ENCODE measurements at places on chromosomes 2 and 18.

- no peak for DNase-seq
Measured at GRCh38 chr2:241854342-241855244, 4.1 kb downstream of the PDCD1 start.

GRCh38 chr18:34809451-34810072 is 99.5 kb downstream of the DTNA start:
- DNase-seq: no peak

GRCh38 chr2:217947383-217948350 is 55.1 kb downstream of the TNS1 start:
- DNase-seq: no peak

GRCh38 chr2:29755829-29756228 is 165.6 kb downstream of the ALK start:
- DNase-seq: no peak

DNA sequence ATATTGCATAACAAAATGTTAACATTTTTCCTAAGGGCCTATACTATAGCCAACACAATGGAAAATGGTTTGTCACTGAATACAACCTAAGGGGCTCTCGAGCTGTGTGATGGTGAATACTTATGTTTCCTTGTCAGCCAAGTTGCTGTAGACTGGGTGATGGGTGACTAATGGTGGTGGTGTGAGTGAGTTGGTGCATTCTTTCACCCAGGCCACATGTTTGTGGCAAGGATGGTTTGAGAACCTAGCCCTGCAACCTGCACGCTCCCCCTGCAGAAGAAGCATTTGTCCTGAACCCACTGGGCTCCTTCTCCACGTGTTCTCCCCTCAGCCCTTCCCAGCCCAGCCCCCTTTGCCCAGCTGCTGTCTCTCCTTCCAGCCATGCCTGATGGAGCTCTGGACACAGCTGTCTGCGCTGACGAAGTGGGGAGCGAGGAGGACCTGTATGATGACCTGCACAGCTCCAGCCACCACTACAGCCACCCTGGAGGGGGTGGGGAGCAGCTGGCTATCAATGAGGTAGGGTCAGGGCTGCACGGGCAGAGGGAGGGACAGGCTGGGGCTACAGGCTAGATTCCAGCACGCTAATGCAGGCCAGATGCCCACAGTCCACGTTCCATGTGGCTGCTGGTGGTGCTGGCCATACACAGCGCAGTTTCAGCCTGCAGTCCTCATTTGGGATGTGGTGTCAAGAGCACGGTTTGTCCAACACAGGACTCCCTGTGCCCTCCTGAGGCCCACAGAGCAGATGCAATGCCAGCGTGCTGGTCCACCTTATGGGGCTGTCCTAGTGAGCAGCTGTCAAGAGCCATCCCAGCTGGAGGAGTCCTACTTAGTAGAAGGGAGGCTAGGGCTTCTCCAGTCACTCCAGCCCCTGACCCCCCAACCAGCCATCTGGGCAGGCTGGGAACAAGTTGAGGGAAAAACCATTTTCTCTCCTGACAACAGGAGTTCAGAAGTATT is 65.4 kb downstream of the FAM168B start:
- no peak for DNase-seq

GRCh38 chr2:7476371-7476770 is 559.2 kb downstream of the RNF144A start:
- no peak for DNase-seq

DNA sequence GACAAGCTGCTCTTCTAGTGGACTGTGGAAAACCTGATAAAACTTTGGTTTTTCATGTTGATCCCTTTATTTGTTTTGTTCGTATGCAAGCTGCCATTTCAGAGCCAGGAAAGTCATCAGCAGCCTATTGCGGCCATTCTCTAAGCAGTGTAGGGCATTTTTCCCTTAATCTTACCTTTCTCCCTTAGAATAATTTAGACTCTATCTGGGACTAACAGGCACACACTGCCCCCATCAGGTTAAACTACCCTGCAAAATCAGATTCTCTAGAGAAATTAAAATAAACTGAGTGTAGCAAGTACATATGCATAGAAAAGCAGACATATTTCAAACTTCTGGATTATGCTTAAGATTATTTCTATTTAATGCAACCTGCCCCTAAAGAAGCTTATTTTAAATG is 347.5 kb downstream of the METTL4 start:
- no peak for DNase-seq

DNA sequence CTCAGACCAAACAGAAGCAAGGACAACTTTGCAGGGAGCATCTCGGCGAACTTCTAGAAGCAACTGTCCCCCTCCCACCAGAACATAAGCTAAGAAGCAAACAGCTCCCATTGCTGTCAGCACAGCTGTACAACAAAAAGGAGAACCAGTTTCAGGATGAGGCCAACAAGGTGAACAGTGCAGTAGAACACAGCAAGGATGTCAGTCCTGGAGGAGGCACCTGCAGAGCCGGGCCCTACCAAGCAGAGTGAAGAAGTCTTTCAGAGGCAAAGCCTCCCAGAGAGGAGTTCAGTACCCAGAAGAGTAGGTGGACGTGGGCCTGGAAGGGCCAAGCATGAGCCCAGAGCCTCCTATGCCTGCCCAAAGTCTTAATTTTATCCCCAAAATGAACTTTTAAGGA is 1.0 kb downstream of the PASK start:
- no peak for DNase-seq

DNA sequence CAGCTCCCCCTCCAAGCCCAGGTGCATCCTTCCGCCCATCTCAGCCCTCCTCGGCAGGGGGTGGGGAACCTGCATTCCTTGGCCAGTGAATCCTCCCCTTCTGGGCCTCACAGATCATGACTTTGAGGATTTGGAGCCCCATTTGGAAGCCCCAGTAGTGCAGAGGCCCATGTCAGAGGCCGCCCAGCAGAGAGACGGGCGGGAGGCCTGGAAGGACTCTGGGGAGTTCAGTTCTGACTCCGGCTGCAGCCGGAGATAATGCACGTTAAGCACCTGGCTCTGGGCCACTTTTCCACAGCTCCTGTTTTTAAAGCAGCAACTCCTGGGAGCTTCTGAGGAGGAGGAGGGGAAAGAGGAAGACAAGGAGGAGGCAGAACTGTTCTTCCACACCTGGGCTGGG is 14.9 kb downstream of the ATOH8 start:
- DNase-seq: no peak

Measured in HS-27A (cell line).